Right atrium auricular region (tissue), 2 donors: ENCODE measurements at places on chromosomes 4 and X. TPM values are rescaled to one million over a fixed set of nuclear protein-coding genes. Genes with fewer than 3 reads are reported as not detected.

Gene RAB40A
- total RNA-seq: not detected

Gene SSX3
- not detected for total RNA-seq

Gene ENPP6
- total RNA-seq: not detected

Gene SAGE1
- total RNA-seq: not detected

Gene TMPRSS11E
- total RNA-seq: not detected
